Stimulated activated CD8-positive, alpha-beta memory T cell treated with anti-CD3 and anti-CD28 coated beads, Interleukin-2, amount 100 ng/mL, for 48 hours (primary cell): ENCODE measurements at places on chromosomes 4 and X.

GRCh38 chr4:39877971-39878370 is 99.7 kb downstream of the PDS5A start:
- no peak for DNase-seq

GRCh38 chr4:129043523-129043922 is 49.8 kb downstream of the SCLT1 start:
- no peak for DNase-seq

DNA sequence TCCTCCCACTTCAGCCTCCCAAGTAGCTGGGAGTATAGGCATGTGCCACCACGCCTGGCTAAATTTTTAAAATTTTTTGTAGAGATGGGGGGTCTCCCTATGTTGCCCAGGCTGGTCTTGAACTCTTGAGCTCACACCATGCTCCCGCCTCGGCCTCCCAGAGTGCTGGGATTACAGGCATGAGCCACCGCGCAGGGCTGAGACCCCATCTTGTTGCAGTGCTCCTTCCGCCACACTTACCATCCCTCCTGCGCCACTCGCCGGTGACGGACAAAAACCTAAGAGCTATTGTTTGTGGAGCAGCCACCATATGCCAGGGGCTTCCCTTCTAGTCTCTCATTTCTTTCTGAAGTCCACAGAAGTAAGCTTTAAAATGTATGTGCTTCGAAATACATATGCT is 34.5 kb downstream of the NSG1 start:
- no peak for DNase-seq

DNA sequence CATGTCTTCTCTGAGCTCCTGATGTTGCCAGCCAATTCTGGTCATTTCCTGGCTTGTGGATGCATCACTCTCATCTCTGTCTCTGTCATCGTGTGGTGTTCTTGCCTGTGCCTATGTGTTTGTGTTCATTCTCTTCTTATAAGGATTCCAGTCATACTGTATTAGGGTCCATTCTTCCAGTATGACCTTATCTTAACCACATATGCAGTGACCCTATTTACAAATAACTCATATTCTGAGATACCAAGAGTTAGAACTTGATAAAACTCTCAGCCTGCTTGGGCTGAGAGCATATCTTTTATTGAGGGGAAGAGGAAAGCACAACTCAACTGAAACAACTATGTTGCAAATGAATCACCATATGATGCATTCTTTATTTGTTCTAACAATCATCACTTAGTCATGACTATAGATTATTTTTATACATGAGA is 189.0 kb upstream of the ANXA10 start:
- DNase-seq = no peak
